ENCODE measurements at places on chromosomes 3 and 15.

DNA sequence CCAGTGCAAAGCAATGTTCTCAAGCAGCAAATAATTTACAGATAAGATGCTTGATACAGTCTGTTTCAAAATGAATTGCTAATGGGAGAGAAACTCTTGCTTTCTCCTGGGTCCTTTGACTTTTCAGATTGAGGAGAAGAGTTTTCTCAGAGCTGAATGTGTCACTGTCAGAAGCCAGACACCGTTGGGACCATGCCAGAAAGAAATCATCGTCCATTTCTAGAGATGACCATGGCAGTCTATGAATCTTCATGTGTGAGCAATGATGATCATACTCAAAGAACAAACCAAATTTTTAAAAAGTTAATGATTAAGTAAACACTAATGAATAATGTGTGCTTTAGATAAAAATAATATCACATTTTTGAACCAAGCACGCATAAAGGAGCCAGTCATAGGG, 77.6 kb downstream of the ZNF385D start:
- DNase-seq, result no peak

- DNase-seq, result no peak
These were observed 373.7 kb upstream of the NECTIN3 start for GRCh38 chr3:110697961-110698360.

GRCh38 chr3:197368821-197369220, 70.4 kb upstream of the DLG1 start:
- DNase-seq, result no peak

DNA sequence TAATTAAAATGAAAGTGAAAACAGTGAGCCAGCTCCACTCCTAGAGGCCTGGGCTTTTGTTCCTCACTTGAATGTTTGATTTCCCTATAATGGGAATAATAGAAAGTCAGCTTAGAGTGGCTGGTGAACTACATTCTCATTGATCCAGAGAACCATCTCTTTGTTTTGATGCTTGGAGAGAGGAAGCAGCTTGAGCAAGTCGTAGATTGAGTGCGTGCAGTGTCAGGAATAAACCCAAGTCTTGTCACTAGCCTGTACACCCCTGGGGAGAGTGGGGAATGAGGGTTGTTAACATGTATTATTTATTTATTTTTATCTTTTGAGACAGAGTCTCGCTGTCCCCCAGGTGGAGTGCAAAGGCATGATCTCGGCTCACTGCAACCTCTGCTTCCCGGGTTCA, 885 bp upstream of the LSG1 start:
- DNase-seq, result no peak

DNA sequence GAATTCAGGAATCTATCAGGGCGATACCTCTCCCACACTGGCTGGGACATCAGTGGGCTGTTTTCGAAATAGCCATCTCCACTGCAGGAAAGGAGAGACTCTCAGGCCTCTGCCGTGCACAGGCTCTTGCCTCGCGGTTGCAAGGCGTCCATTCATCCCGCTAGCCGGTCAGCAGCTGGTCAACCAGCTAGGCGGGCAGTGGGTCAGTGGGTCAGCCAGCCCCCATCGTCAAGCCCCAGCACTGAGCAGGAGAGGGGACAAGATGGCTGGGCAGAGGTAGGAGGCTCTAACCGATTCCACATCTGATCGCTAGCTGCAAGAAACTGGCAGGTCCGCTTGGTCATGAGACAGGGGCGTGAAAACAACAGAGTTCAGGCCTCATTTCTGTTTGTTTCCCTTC, 45.1 kb downstream of the MUC4 start:
- no peak for DNase-seq

DNA sequence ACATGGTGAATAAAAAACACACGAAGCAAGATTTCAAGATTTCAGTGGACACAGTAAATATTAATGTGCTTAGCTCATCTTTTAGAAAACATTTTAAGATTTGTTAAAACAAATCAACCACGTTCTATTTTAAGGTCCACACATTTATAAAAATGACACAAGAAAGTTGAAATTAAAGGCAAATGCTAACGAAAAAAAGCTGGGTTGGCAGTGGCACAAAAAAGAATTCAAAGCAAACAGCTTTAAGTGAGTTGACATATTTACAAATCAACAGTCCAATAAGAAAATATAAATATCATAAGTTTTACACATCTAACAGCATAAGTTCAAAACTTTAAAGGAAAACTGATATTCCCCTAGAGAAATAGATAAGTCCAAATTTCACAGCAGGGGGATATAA, 430.4 kb upstream of the CCDC54 start:
- DNase-seq, result no peak

GRCh38 chr3:185175370-185175987, 22.6 kb upstream of the C3orf70 start:
- DNase-seq, result no peak
